ENCODE measurements at places on chromosomes 12 and 14.

GRCh38 chr12:8033153-8034044 lies 883 bp downstream of the FOXJ2 start:
- no peak for DNase-seq

- DNase-seq: no peak
These were observed 137.3 kb downstream of the SNAPC1 start for GRCh38 chr14:61899497-61899896.

DNA sequence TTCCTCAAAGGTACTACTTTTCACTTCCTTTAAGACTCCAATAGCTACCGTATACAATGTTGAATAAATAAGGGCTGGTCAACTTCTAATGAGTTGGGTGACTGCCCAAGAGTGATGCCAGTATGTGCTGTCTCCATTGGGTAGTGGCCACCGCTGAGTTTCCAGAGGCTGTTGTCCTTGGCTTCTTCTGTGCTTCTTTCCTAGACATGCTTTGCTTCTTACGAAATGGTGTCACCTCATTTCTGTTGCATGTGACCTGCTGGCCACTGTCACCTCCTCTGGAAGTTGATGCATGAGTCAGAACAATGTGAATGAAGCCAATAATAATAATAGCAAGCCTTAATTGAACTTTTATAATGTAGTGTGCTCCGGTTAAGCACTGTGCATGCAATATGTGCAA lies 7.5 kb upstream of the NID2 start:
- no peak for DNase-seq

DNA sequence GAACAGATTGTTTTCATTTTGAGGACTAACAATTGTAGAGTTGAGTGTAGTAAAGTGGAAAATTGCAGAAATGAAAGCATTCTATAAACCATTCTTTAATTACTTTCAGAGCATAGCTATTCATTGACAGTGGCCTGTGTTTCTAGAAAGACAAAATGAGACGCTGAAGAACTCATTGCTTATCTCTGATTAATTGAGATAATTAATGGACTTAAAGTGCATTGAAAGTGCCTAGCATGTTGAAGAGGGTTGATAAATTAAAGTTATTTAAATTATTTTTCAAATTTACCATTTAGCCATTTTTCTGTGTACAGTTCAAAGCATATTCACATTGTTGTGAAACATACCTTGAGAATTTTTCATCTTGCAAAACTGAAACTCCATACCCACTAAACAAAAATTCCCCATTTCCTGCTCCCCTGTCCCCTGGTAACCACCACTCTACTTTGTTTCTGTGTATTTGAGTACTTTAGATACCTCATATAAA lies 57.4 kb downstream of the DAAM1 start:
- DNase-seq: no peak

GRCh38 chr14:99463974-99464373 lies 16.7 kb downstream of the SETD3 start:
- DNase-seq: no peak

DNA sequence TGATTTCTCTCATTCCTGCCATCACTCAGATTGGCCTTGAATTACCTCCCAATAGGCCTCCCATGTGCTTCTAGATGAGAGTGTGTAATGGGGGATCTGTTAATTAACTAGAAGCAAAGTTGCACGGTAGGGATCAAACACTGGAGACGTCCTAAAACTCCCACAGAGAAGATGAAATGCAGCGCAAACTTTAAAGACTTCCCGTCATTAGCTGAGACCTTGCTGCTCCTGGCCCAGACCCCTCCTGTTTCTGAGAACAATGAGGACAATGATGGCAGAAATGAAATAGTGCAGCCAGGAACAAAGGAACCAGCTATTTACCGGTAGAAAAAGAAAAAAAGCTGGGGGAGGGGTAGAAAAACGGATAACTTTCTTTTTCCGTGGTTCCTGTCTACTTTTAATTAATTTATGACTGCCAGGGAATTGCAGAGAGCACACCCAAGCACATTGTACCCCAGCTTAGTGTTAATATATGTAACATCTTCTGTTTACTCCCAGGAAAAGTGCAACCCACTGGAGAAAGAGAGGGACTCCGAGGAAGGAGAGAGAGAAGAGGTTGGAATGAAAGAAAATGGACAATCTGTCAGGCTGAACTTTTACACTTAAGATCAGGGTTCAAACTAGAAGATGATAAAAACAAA lies 280.7 kb upstream of the SOX5 start:
- DNase-seq: no peak

DNA sequence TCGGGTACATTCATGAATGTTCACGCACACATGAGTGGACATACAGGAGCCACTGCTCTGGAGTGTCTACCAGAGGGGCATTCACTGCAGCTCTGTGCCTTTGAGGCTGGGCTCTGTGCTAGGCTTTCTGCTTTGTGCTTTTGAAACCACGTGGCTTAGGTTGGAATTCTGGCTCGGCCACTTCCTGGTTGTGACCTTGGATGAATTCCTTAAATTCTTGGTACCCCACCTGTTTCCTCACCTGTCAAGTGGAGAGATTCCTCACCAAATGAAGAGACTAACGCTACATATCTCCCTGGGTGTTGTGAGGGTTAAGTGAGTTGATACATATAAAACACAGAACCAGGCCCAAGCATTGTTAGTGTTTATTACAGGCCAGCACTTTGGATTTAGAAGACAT lies 842.8 kb downstream of the VRK1 start:
- no peak for DNase-seq

GRCh38 chr12:123690191-123690840 lies 19.4 kb downstream of the TCTN2 start:
- no peak for DNase-seq

GRCh38 chr12:49945394-49946080 lies 5.0 kb upstream of the AQP2 start:
- peak; percentile 52 for DNase-seq

DNA sequence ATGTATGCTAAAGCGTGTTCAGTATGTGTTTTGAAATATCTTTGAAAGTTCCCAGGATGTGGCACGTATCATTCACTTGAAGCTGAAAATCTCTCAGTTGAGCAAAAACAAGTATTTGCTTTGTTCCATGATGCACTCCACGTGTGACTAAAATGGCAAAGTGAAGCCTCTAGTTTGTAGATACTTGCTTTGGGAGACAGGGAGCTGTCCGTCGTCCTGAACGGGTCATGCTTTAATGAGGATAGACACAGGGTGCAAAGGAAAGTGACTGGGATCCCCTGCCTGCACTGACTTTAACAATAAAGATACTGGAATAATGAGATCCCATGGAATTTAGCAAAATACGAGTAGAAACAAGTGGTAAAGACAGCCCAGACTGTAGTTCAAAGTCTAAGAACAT lies 991.4 kb downstream of the NRXN3 start:
- peak; percentile 3 for DNase-seq

- no peak for DNase-seq
These were observed 41.3 kb upstream of the BCL7A start for GRCh38 chr12:121980191-121980891.

GRCh38 chr14:60964904-60965303 lies 16.0 kb downstream of the TRMT5 start:
- DNase-seq: no peak

DNA sequence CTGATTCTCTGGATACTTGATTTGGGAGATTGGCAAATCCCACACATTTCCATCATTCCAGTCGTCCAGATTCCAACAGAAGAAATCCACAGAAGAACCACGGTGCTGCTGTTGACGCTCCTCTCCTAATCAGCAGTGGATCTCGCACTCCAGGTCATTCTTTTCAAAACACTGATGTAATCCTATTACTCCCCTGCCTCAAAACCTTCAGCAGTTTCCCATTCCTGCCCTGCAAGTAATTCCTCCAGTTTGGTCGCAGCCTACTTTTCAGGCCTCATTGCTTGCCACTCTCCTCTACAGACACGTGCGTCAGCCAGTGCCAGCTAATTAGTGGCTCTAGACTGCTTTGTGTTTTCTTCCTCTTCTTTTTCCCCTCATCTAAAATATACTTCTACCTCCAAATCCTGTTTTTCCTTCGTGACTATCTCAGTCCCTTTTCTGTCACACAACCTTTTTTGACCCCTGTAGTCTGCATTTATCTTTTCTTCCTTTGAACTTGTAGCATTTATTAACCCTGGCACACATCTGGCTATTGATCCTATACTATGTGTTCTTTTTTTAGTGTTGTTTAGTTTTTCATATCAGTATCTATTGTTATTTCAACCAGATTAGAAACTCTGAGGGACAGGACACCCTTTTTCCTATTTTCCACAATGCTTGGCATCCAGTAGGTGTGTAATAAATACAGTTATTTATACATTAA lies 36.8 kb downstream of the PRORP start:
- DNase-seq: no peak

- DNase-seq: no peak
These were observed 107.0 kb downstream of the VRK1 start for GRCh38 chr14:96904201-96904600.

DNA sequence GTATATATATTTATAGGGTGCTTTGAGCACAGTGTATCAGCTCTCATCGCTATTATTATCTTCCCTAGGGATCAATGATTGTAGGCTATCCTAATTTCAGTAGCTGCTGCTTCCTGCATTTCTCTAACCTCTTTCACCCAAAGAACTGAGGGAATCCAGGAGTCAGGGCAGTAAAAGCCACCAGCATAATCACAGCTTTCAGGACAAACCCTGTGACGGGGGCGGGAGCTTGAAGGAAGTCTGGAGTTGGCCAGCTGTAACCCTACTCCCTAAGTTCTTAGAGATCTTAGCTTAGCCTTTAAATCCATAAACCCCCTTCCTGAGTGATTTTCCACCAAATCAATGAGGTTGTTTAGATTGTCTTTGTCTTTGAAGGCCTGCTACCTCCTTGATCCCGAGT lies 33.7 kb downstream of the FLVCR2 start:
- DNase-seq: no peak

DNA sequence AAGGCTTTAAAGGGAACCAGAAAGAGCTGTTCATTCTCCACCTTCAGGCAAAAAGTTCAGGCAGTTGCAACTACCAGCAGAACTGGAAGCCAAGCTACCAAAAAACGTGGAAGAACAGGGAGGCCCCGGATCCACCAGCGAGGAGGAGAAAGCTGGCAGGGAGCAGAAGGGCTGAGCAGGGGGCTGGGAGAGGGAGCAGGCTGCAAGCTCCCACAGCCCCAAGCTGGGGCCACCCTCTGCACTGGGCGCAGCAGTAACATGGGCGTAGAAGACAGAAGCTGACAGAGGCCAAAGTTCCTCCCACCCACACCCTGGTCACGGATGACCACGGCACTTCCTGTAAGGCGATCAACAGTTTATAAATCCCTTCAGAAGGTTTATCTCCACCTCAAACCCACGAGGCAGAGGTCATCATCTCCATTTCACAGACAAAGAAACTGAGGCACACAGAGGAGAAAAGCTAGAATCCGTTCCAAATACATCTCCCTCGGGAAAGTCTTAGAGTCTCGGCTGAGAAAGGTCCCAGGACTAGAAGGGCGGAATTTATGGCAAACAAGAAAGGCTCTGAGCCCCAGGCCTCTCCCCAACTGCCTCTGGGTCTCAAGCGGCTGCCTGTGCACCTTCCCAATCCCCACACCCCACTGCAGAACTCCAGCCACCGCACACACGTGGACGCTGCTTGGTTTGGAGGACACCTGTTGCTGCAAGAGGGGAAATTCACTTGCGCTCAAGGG lies 1.8 kb downstream of the CCDC85C start:
- no peak for DNase-seq

DNA sequence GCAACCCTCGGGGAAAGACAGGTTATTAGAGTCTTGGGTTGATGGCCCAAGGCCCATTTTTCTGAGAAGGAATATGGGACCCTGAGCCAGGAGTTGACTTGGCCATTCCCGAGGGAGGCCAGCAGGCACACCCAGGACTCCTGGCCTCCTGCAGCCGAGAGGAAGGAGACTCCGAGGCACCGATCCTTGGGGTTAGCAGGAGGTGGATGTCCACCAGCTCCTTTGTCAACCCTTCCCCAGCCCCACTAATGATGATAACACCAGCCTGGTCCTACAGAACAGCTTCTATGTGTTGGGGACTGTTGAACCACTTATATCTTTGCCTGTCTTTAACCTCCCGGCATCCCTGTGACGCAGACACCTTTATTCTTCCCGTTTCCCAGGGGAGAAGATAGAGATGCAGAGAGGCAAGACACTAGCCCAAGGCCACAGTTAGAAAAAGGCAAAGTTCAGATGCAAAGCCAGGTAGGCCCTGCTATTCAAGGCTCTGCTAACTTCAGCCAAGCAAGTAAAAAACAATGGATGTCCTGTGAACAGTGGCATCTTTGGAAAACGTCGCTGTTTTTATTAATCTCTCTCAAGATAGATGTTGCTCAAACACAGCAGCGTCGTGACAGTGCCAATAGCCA lies 767.3 kb upstream of the TBX3 start:
- no peak for DNase-seq

- DNase-seq: no peak
These were observed 139.4 kb upstream of the SLCO1C1 start for GRCh38 chr12:20555771-20556170.

GRCh38 chr12:117889098-117889497 lies 79.7 kb downstream of the KSR2 start:
- no peak for DNase-seq

GRCh38 chr12:85156569-85156968 lies 120.4 kb downstream of the LRRIQ1 start:
- no peak for DNase-seq

DNA sequence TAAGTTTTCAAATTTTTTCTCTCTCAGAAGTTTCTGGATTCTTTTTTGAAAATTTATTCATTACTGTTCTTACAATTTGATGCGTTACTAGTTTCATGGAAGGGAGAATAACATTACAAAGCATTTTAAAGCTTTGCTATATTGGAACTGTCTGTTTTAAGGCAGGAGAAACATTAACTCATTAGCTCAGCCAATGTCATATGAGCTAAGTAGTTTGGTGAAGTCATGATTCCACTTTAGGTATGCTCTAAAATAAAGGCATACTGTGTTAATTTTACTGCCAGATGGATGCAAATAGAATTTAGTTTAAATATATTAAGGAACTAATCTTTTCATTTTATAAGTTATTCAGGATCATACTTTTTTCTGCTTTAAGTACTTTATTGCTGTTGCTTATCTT lies 46.0 kb downstream of the ARID2 start:
- no peak for DNase-seq

- no peak for DNase-seq
These were observed 98.9 kb downstream of the ACSS3 start for GRCh38 chr12:81176796-81177195.

DNA sequence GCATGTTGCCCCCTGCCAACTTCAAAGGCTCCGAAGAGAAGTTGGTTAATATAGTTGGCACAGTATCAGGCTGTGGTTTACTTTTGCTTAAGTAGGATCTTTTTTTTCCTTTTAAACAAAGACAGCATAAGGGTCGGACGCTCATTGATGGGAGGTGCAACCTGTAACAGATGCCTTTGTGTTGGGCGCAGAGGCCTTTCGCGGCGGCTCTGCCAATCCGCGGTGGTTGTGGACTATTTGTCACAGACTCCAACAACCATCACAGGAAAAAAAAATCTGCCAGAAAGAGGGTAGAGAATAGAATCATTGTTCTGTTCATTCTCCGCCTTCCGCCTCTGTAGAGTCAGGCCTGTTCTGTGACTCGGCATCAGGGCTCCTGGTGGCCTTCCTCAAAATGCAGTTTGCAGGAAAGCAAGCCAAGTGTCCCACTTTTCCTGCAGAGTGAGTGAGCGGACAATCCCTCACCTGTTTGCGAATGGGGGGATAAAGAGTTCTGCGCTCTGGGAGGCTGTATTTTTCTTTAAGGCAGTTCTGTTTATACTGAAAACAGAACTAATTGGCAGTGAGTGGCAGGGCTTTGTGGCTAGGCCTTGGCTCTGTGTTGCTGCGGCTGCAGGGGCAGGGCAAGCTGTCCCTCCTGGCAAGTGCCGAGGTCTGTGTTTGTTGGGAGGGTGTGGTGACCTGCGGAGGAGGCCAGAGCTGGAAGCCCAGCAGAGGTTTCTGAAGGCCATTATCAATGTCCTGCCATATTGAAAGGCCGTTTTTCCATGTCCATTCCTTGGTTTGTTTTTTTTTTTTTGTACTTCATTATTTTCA lies 83.0 kb upstream of the PIWIL1 start:
- DNase-seq: no peak

- no peak for DNase-seq
These were observed 44.3 kb upstream of the CCT2 start for GRCh38 chr12:69540987-69541386.

Measured in T-helper 2 cell (primary cell).